SK-N-SH treated with all-trans-retinoic acid at 6 μM for 48 hours (cell line): ENCODE measurements at places on chromosomes 7 and 10.

DNA sequence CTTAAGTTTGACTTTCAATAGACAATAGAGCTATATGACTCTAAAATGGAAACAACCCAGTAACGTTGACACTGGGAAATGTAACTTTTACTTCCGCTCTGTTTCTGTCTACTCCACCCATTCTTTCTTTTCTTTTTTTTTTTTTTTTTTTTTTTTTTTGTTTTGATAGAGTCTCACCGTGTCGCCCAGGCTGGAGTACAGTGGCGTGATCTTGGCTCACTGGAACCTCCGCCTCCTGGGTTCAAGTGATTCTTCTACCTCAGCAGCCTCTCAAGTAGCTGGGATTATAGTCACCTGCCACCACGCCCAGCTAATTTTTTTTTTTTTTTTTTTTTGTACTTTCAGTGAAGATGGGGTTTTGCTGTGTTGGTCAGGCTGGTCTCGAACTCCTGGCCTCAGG, 13.9 kb downstream of the PRSS2 start:
- no peak for ATAC-seq

DNA sequence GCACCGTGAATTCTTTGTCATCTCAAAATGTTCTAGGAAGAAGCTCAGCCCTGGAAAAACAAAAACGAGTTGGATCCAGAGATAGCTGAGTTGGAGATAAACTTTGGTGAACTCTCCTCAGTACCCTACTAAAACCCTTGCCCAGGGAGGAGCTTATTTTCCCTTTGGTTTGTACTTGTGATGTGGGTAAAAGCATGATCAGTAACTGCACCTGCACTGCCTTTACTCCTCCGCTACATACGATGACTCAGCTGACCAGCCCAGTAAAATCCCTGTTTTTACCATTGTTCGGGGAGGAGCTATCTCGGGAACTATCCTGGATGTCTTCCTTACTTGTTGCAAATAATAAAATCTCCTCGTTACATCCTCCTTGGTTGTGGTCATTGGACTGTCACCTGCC, 359.3 kb downstream of the SH2D4B start:
- ATAC-seq, result no peak

- no peak for ATAC-seq
Measured at GRCh38 chr10:105252911-105253310, 611.8 kb downstream of the SORCS3 start.

GRCh38 chr7:128867842-128868623, 5.4 kb downstream of the ATP6V1F start:
- peak; percentile 0; the same call in 1 of the 3 replicates for ATAC-seq

GRCh38 chr7:108120196-108120595, 10.0 kb downstream of the LAMB4 start:
- ATAC-seq, result no peak

DNA sequence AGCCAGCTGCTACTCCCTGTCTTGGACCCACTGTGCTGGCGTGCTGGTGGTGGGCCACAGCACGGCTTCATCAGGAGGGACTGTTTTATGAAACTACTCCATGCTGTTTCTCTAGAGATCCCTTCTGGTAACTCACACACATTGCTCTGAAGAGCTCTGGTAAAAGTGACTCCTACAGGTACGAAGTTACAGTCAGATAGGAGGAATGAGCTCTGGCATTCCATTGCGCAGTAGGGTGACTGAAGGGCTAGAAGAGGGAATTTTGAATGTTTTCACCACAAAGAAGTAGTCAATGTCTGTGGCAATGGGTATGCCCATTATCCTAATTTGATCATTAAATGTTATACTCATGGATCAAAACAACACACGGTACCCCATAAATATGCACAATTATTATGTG, 609 bp downstream of the MAT1A start:
- ATAC-seq, result no peak

GRCh38 chr10:114026189-114027040, 17.3 kb upstream of the ADRB1 start:
- ATAC-seq, result peak; percentile 86

GRCh38 chr7:133135451-133135850, 53.6 kb upstream of the CHCHD3 start:
- ATAC-seq, result no peak

DNA sequence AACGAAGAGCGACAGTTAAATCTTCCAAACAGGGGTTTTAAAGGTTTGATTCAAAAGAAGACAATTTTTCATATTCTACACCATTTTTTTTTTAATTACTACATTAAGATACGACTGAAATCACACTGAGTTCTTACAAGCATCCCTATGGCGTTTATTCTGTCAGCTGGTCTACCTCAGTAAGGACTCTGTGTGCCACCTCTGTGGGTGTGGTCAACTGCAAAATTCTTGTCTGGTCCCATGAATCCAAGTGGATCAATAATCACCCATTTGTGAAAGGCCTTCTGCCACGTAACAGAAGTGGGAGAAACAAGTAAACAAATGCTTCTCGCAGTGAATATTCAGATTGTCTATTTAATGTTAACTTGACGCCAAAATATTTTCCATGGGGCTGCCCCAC, 104.1 kb downstream of the GRB10 start:
- ATAC-seq, result no peak

GRCh38 chr7:102721-103120, 89.7 kb upstream of the FAM20C start:
- no peak for ATAC-seq

DNA sequence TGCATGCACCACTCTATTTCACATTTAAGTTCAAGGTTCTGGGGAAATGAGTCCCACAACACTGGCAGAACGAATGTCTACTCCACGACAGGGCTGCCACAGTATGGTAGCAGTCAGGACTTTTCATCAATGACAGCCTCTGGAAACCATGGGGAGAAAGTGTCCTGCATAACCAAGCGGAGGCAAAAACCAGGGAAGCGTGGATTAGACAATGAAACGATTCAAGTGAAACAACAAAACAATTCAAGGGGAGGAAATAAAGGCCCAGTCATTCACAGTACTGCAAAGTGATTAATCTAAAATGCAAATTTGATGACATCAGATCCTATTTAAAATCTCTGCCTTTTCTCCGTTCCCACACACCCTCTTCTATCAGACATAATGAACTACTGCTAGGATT, 168.2 kb downstream of the DPY19L1 start:
- no peak for ATAC-seq

GRCh38 chr7:39656415-39656814, 33.0 kb downstream of the RALA start:
- ATAC-seq, result no peak

GRCh38 chr7:99104631-99105030, 39.3 kb downstream of the SMURF1 start:
- ATAC-seq, result no peak

- ATAC-seq, result no peak
Measured at GRCh38 chr7:39084349-39084748, 106.6 kb downstream of the POU6F2 start.
